ENCODE measurements at places on chromosomes 7 and 10. TPM values are rescaled to one million over a fixed set of nuclear protein-coding genes. Genes with fewer than 3 reads are reported as not detected.

The GJD4 gene
- total RNA-seq, result not detected

The NRG3 gene
- 0.22 TPM for total RNA-seq

The GFRA1 gene
- under 0.01 TPM for total RNA-seq

The CCDC172 gene
- total RNA-seq, result not detected

The HGF gene
- 0.39 TPM for total RNA-seq

The SLC26A3 gene
- not detected for total RNA-seq

The COL1A2 gene
- total RNA-seq, result 6,824 TPM

The AGR2 gene
- 870 TPM for total RNA-seq

The WDR86 gene
- total RNA-seq, result 13.7 TPM

The ZNF117 gene
- total RNA-seq, result 11.8 TPM

The LUC7L2 gene
- total RNA-seq, result 42.5 TPM

The ATG9B gene
- total RNA-seq, result 20.0 TPM

The OR2A12 gene
- total RNA-seq, result not detected

The AMPH gene
- not detected for total RNA-seq

The AZGP1 gene
- not detected for total RNA-seq

The HOXA4 gene
- 0.43 TPM for total RNA-seq

The SLC18A3 gene
- total RNA-seq, result 44.6 TPM

The UTF1 gene
- not detected for total RNA-seq

The GIMAP8 gene
- not detected for total RNA-seq

The CTAGE8 gene
- total RNA-seq, result not detected

The SFRP5 gene
- total RNA-seq, result not detected

The TRIL gene
- total RNA-seq, result 0.33 TPM

The GDF10 gene
- not detected for total RNA-seq

The ANXA8L1 gene
- 465 TPM for total RNA-seq

The VSTM4 gene
- total RNA-seq, result not detected

The SH3PXD2A gene
- total RNA-seq, result 27.1 TPM

The CLRN3 gene
- not detected for total RNA-seq

The ITIH2 gene
- not detected for total RNA-seq

The SCIN gene
- total RNA-seq, result 0.79 TPM

The PTPRN2 gene
- under 0.01 TPM for total RNA-seq
